ENCODE measurements at places on chromosomes 1 and 21.

DNA sequence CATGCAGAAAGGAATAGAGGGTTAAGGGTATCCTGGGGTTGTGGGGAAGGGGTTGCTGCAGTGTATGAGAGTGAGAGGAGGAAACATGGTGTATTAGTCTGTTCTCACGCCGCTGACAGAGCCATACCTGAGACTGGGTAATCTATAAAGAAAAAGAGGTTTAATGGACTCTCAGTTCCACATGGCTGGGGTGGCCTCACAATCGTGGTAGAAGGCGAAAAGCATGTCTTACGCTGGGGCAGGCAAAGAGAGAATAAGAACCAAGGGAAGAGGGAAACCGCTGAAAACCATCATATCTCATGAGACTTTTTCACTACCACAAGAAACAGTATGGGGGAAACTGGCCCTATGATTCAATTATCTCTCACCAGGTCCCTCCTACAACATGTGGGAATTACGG lies 17.7 kb downstream of the OSBPL9 start:
- H3K4me1 ChIP-seq: peaks cover 27% of the 10 kb centered on the region
- no peak overlapping the region for H3K4me3 ChIP-seq
- no peaks in the 10 kb centered on the region for H3K36me3 ChIP-seq
- no peaks in the 10 kb centered on the region for H3K27me3 ChIP-seq
- DNase-seq: no peak

DNA sequence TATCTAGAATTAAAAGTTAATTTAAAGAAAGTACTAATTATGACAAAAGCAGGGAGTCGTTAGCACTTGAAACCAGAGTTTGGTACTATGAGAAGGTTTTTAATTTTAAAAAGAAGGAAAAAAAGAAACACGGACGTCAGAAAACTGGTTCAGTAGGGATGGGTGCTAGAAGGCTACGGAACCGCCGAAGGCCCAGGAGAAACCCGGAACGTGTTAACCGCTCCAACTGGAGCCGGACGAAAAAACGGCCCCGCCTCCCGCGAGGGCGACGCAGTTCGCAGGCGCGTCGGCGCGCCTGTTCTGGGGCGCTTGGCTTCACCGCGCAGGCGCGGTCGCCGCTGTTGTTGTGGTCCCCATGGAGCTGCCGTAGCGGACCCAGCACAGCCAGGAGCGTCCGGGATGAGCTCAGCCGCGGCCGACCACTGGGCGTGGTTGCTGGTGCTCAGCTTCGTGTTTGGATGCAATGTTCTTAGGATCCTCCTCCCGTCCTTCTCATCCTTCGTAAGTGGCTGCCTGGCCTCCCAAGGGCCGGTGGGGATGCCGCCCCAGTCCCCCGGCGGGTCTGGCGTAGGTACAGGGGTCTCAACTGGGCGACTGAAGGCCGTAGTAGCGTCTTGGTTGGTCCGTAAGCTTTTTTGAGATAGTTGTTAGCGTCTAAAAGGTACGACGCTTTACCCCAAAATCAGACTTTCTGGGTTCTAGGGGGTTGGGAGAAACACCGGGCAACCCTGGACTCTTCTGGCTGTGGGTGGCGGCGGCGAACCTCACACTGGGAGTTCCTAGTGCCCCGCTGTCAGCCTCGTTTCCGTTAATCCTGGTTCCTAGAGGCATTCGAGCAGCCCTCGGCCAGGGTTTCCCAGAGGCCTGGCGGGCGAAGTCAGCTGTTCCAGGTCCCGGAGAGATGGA lies 31.4 kb upstream of the HMGN1 start:
- H3K4me1 ChIP-seq: peaks cover 12% of the 10 kb centered on the region
- H3K27ac ChIP-seq: peak overlapping the region; percentile 94
- peak; percentile 75 for DNase-seq
- H3K36me3 ChIP-seq: peaks cover 10% of the 10 kb centered on the region

DNA sequence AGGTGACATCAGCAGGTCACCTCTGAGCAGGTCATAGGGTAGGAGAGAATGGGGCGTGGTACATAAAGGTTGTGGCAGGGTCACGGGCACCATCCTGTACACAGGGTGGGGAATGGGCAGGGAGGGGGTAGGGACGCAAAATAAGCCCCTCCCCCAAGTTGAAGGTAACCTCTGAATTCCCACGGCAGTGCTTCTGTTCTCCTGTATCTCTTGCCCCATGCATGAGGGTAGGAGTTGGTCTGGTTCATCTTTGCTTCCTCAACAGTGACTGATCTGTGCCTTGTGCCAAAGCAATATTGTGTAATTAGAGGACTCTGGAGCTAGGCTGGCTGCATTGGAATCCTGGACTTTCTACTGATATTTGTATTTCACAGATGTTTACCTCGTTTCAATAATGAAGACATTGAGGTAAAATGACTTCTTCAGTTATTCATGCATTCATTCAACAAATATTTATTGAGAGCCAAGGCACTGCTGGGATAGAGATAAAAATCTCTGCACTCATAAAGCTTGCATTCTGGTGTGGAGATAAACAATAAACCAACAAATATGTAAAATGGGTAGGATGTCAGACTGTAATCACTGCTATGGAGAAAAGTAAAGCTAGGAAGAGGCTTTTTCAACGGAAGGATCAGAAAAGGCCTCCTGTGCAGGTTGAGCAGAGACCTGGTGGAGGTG lies 18.4 kb upstream of the GFI1 start:
- no peak for DNase-seq
- no peak overlapping the region for H3K27ac ChIP-seq
- H3K36me3 ChIP-seq: no peaks in the 10 kb centered on the region
- peaks cover 3% of the 10 kb centered on the region for H3K4me1 ChIP-seq
- H3K27me3 ChIP-seq: no peaks in the 10 kb centered on the region

DNA sequence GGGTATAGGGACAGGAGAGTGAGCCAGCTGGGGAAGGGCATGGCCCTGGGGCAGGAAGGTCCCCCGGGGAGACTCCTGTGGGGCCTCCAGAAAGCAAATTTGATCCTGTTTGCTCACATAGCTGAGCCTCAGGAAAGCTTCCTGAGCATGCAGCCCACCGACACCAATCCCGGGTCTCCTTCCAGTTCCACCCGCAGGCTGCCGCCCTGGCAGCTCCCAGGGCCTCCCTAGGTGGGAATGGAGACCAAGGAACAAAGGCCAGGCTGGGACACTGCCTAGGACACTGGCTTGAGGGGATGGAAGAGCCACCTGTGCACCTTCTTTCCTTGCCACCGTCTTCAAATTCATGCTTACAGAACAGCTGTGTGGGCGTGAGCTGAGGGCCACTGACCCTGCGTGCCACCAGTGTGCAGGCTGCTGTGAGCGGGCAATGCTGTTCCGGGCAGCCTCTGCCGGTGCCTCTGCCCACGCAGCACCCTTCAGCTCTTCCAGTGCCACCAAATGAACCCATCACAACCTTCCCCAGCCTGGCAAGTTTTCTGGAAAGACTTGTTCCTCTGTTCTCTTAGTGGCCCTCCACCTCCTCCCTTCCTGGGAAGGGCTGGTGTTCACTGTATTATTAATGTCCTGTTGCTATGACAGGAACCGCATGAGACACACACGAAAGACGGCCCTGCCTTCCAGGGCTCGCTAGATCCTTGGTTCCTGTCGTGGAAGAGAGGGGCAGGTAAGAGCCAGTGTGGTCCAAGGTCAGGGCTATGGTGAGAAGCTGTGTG lies 53.6 kb downstream of the ACBD3 start:
- H3K4me3 ChIP-seq: no peak overlapping the region
- peaks cover 7% of the 10 kb centered on the region for H3K27me3 ChIP-seq
- no peaks in the 10 kb centered on the region for H3K4me1 ChIP-seq
- DNase-seq: no peak
- peak overlapping the region; percentile 24 for H3K27ac ChIP-seq
- H3K36me3 ChIP-seq: no peaks in the 10 kb centered on the region

- no peaks in the 10 kb centered on the region for H3K27me3 ChIP-seq
- H3K4me3 ChIP-seq: no peak overlapping the region
- H3K27ac ChIP-seq: no peak overlapping the region
- H3K36me3 ChIP-seq: peaks cover 5% of the 10 kb centered on the region
- peaks cover 7% of the 10 kb centered on the region for H3K4me1 ChIP-seq
Measured at GRCh38 chr1:43986712-43987111, 4.7 kb upstream of the CCDC24 start.

DNA sequence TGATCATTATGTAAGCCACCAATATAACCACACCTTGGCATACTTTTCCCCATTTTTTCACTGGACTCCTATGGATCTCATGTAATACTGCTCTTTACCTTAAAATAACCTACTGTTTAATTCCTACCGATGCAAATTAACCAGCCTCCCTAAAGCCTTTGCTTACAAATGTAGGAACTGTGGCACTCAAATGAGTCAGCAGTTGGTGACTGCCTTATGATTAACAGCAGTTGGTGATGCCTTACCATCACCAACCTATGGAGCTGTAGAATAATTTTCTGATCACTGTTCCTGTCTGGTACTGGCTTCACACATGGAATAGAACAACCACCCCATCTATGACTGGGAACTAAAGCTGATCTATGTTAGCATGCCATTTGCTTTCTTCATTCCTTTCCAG lies 7.8 kb upstream of the NUDT17 start:
- H3K36me3 ChIP-seq: peaks cover 87% of the 10 kb centered on the region
- DNase-seq: no peak
- no peak overlapping the region for H3K4me3 ChIP-seq
- no peaks in the 10 kb centered on the region for H3K27me3 ChIP-seq

GRCh38 chr1:56726706-56727105 lies 81.6 kb downstream of the PRKAA2 start:
- no peaks in the 10 kb centered on the region for H3K4me1 ChIP-seq
- DNase-seq: no peak
- H3K27ac ChIP-seq: no peak overlapping the region
- H3K27me3 ChIP-seq: peaks cover 27% of the 10 kb centered on the region
- no peaks in the 10 kb centered on the region for H3K36me3 ChIP-seq
- no peak overlapping the region for H3K4me3 ChIP-seq

GRCh38 chr1:85576642-85577418 lies 3.7 kb upstream of the CCN1 start:
- H3K27ac ChIP-seq: no peak overlapping the region
- no peaks in the 10 kb centered on the region for H3K36me3 ChIP-seq

DNA sequence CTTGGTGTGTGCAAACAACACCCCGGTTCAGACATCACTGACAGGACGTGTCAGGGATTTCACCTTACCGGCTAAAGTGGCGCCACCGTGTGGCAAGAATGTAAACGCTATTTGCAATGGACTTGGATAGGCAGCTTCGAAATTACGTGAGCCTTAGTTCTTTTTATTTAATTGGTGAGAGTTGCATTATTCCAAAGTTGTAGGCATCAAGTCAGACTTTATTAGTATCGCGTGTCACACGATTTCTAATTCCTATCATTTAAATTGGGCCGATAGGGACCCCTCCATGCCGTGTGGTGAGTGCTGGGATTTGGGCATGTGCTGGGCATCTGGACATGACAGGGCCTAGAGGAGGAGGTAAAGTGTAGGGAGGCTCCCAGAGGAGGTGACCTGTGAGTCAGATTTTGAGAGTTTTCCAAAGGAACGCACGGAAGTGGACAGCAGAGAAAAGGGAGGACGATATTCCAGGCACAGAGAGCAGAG lies 14.5 kb upstream of the CPT2 start:
- H3K27ac ChIP-seq: no peak overlapping the region
- no peak overlapping the region for H3K4me3 ChIP-seq
- H3K36me3 ChIP-seq: no peaks in the 10 kb centered on the region

DNA sequence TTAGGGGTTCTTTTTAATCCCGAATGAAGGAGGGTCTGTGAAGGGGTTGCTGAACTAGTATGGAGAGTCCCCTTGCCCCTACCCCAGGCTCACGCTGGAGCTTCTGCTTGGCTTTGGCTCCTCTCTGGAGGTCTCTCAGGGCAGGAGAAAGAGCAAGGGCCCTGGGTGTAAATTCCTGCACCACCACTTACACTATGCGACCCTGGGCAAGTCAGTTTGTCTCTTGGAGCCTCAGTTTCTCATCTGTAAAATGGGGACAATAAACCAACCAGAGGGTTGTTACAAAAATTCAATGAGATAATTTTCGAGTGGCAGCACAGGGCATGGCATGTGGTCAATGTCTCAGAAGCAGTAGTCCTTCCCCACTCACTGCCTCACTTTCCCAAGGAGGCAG lies 11.4 kb downstream of the FOXO6 start:
- H3K4me1 ChIP-seq: peaks cover 3% of the 10 kb centered on the region
- H3K27ac ChIP-seq: no peak overlapping the region
- no peak overlapping the region for H3K4me3 ChIP-seq
- no peak for DNase-seq
- no peaks in the 10 kb centered on the region for H3K36me3 ChIP-seq
